ENCODE measurements at places on chromosomes 13 and 19.

- DNase-seq = no peak
Measured at GRCh38 chr19:46296722-46297461, at the start of gene HIF3A. Gene HIF3A (plus strand): TSS chr19:46297042. CDS start chr19:46297077, 35 bp downstream.

GRCh38 chr19:1061987-1062386, 5.0 kb upstream of the ARHGAP45 start:
- DNase-seq = no peak

GRCh38 chr13:96783511-96783910, 210.8 kb downstream of the OXGR1 start:
- DNase-seq = no peak

DNA sequence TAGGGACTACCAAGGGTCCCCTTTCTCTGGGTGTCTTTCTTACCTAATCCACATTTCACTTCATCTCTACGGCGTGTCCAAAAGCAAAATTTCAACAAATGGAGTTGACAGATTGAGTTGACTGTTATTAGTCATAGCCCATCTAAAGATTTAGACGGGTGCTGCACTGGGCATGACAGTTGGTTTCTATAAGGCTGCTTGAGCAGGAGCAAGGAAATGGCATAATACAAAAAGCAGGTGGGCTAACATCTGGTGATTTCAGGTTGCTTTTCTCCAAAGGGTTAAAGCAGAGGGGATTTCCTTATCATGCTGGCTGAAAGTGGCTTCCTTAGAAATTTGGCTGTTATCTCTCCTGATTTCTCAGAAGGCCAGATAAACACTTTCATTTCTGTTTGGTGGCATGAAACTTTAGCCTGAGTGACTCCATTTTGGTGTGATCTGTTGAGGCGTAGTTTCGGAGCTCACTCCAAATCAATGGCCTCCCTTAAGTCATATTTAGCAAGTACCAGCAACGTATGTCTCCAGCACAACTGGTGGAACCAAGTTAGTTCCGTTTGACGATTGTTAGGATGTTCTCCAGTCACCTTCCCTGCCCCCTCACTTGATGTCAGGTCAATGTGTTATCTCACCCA, 440.4 kb downstream of the FGF9 start:
- no peak for DNase-seq

GRCh38 chr13:68047889-68048288, 817.8 kb upstream of the PCDH9 start:
- no peak for DNase-seq

- no peak for DNase-seq
Measured at GRCh38 chr19:11251650-11252314, 10.5 kb downstream of the DOCK6 start.

DNA sequence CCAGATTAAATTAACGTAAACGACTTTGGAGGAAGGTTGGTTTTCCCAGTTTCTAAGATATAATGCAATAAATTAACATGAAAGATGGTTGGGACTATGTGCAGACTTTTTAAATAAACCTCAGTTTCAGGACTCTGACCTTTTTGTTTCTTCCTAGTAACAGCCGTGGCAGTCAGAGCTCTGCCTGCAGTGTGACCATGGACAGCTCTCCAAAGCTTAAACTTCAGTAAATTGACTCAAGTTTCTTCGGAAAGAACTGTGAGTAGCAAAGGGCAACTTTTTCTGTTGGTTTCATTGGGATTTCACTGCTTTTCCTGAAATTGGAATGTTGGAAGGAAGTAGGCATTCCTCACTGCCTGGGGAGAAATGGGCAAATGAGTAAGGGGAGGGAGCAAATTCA, 4.1 kb downstream of the USP29 start:
- DNase-seq = no peak

DNA sequence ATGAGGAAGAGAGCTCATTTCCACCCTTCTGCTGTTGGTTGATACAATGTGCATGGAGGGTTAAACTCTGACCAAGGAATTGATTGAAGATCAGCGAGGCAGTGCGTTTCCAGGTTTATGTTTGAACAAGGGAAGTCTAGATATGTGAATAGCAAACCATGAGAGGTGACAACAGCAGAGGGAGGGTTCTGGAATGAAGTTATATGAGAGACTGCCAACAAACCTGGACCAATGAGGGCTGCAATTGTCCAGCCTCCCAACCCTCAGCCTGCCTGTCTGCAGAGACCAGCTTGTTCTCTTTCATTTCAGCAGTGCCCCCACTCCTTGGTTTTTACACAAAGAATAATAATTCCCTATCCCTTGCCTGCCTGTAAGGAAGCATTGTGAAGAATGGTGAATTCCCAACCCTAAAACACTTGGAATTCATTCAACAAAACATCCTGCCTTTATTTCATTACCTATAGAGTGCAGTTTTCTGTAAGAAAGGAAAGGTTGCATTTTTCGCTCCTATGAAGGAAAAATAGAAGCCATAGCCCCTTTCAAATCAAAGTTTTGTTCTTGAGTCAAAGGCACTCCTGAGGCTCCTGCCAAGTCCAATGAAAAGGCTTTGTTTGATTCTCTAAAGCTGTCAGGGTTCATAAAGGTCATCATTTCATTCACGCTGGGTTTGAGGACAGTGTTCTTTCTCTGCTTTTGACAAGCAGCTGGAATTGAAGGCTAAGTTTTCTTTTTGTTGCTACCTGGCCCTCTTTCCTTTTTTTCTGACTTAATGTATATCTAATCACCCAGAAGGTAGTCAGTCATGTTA, 53.6 kb upstream of the ABCC4 start:
- no peak for DNase-seq

- DNase-seq = no peak
Measured at GRCh38 chr13:24784319-24784718, 20.4 kb downstream of the RNF17 start.

GRCh38 chr19:44345959-44346358, 10.5 kb downstream of the ZNF112 start:
- no peak for DNase-seq

- DNase-seq = no peak
Measured at GRCh38 chr19:16944626-16945363, 56.0 kb downstream of the F2RL3 start.

- DNase-seq = no peak
Measured at GRCh38 chr19:2059422-2060201, 8.6 kb upstream of the MKNK2 start.

- no peak for DNase-seq
Measured at GRCh38 chr19:42191855-42192254, 25.6 kb downstream of the DEDD2 start.

DNA sequence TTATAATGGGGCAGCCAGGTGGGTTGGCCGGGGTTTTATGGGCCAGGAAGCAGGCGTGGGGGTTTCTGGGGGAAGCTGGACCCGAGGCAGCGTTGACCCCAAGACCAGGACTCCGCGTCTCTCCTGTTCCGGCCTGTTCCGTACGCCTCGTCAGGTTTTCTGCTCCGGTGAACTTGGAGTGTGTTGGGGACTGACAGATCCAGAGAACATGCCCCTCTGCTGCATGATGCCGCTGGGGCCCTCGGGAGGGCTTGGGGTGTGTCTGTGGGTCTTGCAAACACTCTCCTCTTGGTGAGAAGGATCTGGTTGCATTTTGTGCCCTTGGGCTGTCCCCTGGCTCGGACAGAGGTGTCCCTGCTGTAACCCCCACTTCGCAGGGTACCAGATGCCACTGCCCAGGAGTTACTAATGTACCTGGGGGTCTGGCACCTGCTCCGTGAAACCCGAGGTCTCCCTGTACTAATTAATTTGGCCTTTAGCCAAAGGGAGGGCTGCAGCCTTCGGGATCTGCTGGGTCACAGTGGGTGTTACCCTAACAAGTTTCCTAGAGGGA, 15.6 kb downstream of the KDM4B start:
- DNase-seq = no peak

GRCh38 chr13:109483284-109483683, 303.1 kb downstream of the IRS2 start:
- DNase-seq = no peak

GRCh38 chr13:44667943-44668342, 91.8 kb upstream of the TSC22D1 start:
- no peak for DNase-seq

All from CD4-positive, alpha-beta T cell treated with Interleukin-21 for 1 hour (primary cell).